Kidney (tissue), 22 donors: ENCODE measurements at places on chromosomes 12 and 14. TPM values are rescaled to one million over a fixed set of nuclear protein-coding genes. Genes with fewer than 3 reads are reported as not detected.

GRCh38 chr12:115763376-115763775, 514.1 kb downstream of the MED13L start:
- no peaks in the 10 kb centered on the region for H3K27me3 ChIP-seq
- no peak for DNase-seq
- no peaks in the 10 kb centered on the region for H3K4me1 ChIP-seq
- no peak overlapping the region for H3K27ac ChIP-seq
- H3K36me3 ChIP-seq, result no peaks in the 10 kb centered on the region

GRCh38 chr12:8648576-8649205, 13.9 kb downstream of the MFAP5 start:
- H3K4me1 ChIP-seq, result no peaks in the 10 kb centered on the region
- no peak overlapping the region for H3K4me3 ChIP-seq
- H3K27me3 ChIP-seq, result no peaks in the 10 kb centered on the region
- DNase-seq, result no peak
- no peak overlapping the region for H3K27ac ChIP-seq

- no peak overlapping the region for H3K4me3 ChIP-seq
- no peaks in the 10 kb centered on the region for H3K27me3 ChIP-seq
- DNase-seq, result no peak
- no peaks in the 10 kb centered on the region for H3K36me3 ChIP-seq
Observed at GRCh38 chr12:3680919-3681594, 71.9 kb downstream of the CRACR2A start.

ANKRD33 gene
- not detected for total RNA-seq

TTC6 gene
- not detected for total RNA-seq

DNA sequence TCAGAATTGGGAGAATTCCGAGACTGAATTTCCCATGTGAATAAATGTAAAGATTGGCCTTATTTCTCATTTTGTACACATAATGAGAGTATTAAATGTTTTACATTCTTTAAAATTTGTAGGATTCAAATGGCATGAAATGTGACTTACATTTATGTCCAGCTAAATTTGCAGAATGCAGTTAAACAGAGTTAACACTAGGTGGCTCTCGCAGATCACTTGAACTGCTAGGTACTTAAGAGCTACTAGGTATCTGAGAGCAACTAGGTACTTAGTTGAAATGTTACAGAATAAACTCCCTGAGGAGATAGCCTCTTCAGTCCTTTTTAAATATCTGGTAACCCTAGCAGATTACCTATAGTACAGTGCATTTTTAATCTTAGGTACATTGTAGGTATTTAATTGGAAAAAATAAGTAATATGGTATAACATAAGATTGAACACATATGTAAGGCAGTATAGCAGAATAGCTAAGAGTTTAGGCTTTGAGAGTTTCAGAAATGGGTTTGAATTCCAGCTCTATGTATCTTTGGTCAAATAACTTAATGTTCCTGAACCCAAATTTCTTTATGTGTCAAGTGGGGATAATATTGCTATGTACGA, 73.8 kb downstream of the KIAA0586 start:
- no peaks in the 10 kb centered on the region for H3K36me3 ChIP-seq
- no peaks in the 10 kb centered on the region for H3K27me3 ChIP-seq
- no peaks in the 10 kb centered on the region for H3K4me1 ChIP-seq
- DNase-seq, result no peak
- no peak overlapping the region for H3K27ac ChIP-seq

DNA sequence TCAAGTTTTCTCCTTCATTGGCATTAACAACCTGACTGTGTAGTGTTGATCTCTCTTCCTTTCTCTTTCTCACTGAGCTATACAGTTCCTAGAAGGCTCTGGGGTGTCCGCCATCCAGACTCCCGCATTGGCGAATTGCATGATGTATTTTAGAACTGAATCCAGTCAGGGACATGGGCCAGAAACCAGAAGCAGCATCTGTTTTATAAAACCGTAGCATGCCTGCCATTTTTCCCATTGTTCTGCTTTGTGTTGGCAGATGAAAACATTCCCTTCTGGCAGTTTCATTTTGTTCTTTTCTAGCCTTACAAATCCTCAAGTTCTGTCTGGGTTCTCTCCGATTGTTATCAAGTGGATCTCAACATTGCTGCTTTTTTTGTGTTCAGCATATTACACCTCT, 268.3 kb upstream of the SEL1L start:
- DNase-seq, result no peak
- H3K4me3 ChIP-seq, result no peak overlapping the region
- no peaks in the 10 kb centered on the region for H3K4me1 ChIP-seq
- no peaks in the 10 kb centered on the region for H3K27me3 ChIP-seq
- H3K27ac ChIP-seq, result no peak overlapping the region

TDRD9 gene
- total RNA-seq, result 6.6 TPM

LLPH gene
- 21.9 TPM for total RNA-seq

DBX2 gene
- total RNA-seq, result not detected

DNA sequence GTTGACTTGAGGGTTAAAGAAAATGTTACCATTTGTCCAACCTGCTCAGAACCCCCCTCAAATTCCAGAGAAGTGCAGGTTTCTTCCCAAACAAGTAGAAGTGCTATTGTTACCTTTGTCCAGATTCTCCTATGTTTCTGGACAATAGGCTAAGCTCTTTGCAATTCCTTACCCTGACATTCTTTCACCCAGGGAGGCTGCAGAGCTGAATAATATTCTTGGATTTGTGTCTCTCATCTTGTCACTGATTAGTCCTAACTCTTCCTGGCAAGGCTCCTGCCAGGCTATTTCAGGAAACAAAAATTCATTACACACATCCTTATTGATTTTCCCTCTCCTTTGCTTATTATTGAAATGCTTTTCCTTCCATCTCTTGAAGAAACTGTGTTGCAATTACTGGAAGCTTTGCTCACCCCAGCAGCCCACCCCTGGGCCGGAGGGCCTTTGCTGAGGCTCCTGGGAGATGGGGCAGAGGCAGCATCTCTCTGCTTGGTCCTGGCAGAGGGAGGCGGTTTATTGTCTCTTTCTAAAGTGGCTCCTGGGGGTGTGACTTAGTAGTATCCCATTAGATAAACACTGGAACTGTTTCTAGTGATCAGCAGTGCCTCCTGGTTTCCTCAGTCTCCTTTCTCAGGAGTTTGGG, 207.5 kb upstream of the PELI2 start:
- no peak for DNase-seq
- no peak overlapping the region for H3K4me3 ChIP-seq
- H3K27me3 ChIP-seq, result no peaks in the 10 kb centered on the region
- H3K36me3 ChIP-seq, result no peaks in the 10 kb centered on the region

GRCh38 chr12:25404955-25405354, 148.1 kb downstream of the LMNTD1 start:
- no peak overlapping the region for H3K4me3 ChIP-seq
- H3K27ac ChIP-seq, result no peak overlapping the region
- H3K36me3 ChIP-seq, result no peaks in the 10 kb centered on the region
- no peak for DNase-seq
- no peaks in the 10 kb centered on the region for H3K4me1 ChIP-seq
- no peaks in the 10 kb centered on the region for H3K27me3 ChIP-seq

GRCh38 chr12:78167510-78167909, 336.8 kb downstream of the NAV3 start:
- no peak overlapping the region for H3K27ac ChIP-seq
- H3K36me3 ChIP-seq, result no peaks in the 10 kb centered on the region
- H3K4me1 ChIP-seq, result no peaks in the 10 kb centered on the region
- no peaks in the 10 kb centered on the region for H3K27me3 ChIP-seq
- no peak for DNase-seq
- no peak overlapping the region for H3K4me3 ChIP-seq
